ENCODE measurements at places on chromosomes 4 and X.

GRCh38 chr4:10482913-10483312 is 25.7 kb upstream of the ZNF518B start:
- DNase-seq: no peak

GRCh38 chr4:7759635-7760034 is 180.0 kb downstream of the AFAP1 start:
- no peak for DNase-seq

GRCh38 chr4:138645289-138645688 is 370.3 kb upstream of the NOCT start:
- no peak for DNase-seq

GRCh38 chrX:107547621-107548020 is 80.7 kb upstream of the PRPS1 start:
- no peak for DNase-seq

- DNase-seq: no peak
Observed at GRCh38 chr4:110287130-110287529, 88.7 kb upstream of the ELOVL6 start.

DNA sequence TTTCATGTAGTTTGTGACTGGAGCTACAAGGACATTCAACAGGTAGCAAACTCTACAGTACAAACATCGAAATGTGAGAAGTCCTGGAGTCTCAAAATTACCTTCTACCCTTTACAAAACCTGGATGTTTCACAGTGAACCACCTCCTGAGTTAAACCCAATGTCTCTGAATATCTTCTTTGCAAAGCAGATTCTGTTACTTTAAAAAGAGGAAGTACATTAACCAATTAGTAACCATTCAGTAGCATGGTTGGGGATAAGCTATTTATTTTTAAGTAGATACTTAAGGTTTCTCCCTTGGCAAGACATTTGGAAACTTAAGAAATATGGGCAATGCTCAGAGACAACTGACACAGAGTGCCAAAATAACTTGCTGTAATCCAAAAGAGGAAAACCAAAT is 371.9 kb upstream of the NWD2 start:
- DNase-seq: no peak

- no peak for DNase-seq
Observed at GRCh38 chr4:108628411-108628810, 8.0 kb downstream of the RPL34 start.

- no peak for DNase-seq
Observed at GRCh38 chr4:89230271-89230670, 77.3 kb downstream of the GPRIN3 start.

DNA sequence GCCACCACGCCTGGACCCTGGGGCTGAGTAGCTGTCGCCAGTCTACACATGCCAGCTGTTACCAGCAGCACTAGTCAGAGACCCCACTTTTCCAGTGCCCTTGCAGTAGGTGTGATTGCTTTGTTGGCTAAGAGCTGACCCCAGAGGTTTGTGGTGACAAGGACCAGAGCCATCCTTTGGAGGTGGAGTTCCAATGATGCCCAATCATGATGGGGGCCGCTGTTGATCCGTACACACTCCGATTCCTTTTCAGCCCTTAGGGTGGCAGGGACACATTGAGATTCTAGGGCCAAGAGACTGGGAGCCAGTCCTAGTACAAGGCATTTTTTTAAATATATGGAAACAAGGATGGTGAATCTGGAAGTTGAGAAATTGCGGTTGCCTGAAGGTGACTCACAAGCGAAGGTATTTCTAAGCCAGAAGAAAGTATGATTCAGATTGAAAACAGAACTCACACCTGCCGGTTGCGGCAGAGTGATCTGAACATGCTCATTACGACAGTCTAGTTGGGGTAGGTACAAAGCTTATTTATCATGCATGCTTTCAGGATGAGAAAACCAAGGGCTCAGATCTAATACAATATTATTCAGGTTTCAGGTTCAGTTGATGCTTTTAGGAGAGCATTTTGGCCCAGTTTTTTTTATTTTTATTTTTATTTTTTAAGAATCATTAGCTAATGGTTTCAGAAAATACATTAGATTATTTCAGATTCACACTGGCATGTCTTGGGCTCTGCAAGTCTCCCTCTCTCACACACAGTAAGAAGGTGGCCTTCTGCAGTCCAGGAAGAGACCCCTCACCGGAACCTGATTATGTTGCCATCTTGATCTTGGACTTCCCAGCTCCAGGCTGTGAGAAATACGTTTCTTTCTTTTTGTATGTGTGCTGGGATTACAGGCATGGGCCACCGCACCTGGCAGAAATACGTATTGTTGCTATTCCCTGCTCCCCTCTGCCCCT is 43.4 kb downstream of the SHROOM2 start:
- DNase-seq: peak; percentile 43

- DNase-seq: no peak
Observed at GRCh38 chr4:159358226-159358625, 255.3 kb downstream of the RAPGEF2 start.

DNA sequence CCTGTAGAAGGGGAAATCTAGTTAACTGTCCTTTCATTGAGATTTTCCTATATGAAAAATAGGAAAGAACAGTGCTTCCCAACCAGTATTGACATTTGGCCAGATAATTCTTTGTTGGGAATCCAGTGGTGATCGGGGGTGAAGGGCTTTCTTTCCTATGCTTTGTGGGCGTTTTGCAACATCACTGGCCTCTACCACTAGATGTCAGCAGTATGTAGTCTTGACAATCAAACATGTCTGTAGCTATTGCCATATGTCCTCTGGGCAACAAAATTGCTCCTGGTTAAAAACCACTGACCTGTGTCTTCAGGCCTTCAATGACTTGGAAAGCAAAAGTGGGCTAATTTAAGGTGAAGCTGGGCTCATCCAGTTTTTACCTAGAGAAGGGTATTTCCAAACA is 658.5 kb downstream of the DACH2 start:
- DNase-seq: no peak

- no peak for DNase-seq
Observed at GRCh38 chr4:169658975-169659715, 38.8 kb downstream of the CLCN3 start.

DNA sequence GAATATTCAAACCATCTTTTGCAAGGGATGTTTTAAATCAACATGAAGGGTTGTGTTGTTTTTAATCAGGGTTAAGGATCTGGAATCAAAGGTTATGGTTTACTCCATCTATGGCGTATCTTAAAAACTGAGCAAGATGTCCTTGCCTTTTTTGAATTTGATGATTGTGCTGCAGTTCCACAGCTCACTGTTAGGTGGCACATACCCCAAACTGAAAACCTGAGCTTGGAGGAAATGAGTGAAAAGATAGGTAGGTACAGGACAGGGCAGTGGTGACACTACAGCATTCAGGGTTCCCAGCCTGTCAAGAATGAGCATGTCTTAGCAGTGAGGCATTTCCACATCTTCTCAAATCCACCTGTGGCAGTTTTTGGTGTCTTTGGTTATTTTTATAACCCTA is 13.1 kb upstream of the EOLA1 start:
- DNase-seq: no peak

DNA sequence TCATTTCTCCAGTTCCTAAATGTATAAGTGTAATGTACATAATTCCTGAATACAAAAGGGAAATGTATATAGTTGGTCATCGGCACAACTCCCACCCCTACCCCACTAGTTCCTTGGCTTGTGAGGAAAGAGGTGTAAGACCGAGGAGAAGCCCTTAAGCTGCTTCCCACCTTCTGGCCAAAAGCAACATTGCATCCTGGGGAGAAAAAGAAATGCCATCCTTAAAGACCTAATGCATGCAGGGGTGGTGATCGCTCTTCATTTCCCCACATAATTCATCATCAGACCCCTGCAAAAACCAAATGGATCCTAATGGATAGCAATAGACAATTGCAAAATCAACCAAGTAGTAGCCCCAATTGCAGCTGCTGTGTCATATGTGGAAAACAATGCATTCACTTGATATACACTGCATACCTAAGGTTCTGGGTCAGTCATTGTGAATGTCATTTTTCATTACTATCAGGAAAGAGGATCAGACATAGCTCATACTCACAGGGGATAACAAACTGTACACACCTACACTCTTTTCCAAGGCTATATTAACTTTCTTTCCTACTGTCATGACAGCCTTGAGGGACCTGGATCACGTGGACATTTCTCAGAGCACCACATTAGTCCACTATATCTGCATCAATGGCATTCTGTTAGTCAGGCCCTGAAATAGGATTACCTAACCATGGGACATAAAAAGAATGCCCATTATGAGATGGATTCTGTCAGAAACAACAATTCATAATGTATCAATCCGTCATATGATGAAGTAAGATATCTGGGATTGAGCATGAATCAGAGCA is 31.7 kb upstream of the NFXL1 start:
- DNase-seq: no peak

DNA sequence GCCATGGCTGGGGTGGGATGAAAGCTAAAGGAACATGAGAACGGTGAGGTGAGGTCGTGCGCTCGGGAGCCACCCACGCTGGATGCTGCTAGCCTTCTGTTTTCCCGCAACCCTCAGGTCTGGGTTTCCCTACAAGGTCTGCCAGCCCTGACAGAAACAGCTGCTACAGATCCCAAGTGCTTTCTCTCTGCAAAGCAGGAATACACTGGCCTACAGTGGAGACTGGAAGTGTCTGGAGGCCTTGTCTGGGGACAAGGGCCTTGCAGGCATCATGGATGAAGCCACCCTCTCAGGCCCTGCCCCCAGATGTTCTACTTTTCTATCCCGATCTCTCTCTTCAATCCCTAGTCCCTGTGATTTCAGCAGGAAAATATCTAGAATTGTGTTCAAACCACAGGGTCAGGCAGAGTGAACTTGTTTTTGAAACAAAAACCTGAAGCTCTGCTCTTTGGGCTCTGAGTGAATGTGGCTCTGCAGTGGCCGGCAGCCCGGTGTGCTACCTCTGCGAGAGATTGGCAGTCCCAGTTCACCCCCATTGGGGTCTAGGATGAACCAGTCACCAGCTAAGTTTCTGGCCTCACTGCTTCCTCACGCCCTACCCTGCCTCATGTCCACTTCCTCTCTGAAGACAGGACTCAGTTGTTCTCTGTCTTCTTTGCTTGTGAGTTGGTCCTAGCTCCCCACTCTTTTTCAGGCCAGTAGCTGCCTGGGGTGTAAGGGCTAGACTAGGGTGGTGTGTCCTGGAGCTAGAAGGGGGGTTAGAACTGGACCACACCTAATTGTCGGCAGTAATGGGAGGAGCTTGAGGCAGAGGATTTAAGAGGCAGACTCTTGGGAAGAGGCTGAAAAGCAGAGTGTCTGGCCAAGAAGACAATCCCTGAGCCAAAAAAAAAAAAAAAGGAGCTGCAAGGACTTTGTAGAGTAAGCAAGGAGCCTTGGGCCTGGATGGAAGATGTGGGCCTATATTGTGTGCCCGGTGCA is 89.6 kb downstream of the RTL5 start:
- DNase-seq: no peak

DNA sequence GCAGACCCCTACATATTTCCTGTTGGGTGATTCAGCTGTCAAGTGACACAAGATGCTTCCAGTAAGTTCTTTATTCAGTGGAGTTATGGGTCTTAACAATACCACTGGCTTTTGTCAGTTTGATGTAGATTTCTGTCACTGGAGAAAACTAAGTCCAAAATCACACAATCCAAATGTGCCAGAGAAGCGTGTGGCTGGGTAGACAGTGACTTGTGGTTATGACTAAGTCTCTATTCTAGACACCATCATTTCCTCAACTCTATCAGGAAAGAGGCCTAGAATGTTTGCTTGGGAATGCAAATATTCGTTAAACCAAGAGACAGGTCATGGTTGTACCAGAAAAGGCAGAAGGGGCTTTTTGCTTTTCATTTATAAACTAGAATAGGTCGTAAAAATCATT is 54.4 kb upstream of the HS3ST1 start:
- no peak for DNase-seq

DNA sequence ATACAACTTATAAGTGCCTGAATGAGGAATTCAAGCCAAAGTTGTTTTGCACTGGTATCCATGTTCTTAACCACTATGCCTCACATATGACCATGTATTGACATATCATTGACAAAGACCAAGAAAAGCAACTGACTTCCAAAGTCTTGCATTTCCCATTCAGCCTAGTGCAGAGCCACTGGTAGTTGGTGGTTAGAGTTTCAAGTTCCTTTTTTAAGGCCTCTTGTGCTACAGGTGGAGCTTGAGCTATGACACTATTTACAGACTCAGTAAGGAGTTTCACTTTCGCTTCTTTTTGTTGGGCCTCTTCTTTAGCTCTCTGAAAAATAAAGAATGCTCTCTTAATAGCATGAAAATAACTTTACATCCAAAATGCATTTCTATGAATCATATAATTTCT is 763.0 kb downstream of the DMD start:
- peak; percentile 70 for DNase-seq

DNA sequence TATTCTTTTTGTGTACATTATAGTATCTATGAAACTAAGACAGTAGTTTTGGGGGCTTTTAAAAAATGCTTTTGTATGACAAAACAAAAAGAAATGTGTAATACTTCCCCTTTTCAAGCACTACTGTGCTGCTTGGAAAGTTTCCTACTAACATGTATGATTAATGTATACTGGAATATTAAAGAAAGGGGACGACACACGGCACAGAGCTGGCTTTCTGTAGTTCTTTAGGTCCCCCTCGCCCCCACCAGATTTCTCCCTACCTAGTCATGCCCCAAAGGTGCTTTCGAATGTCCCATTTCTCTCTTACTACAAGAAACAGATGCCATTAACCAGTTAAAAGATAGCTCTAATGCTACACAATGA is 1.6 kb upstream of the AP1S2 start:
- no peak for DNase-seq

DNA sequence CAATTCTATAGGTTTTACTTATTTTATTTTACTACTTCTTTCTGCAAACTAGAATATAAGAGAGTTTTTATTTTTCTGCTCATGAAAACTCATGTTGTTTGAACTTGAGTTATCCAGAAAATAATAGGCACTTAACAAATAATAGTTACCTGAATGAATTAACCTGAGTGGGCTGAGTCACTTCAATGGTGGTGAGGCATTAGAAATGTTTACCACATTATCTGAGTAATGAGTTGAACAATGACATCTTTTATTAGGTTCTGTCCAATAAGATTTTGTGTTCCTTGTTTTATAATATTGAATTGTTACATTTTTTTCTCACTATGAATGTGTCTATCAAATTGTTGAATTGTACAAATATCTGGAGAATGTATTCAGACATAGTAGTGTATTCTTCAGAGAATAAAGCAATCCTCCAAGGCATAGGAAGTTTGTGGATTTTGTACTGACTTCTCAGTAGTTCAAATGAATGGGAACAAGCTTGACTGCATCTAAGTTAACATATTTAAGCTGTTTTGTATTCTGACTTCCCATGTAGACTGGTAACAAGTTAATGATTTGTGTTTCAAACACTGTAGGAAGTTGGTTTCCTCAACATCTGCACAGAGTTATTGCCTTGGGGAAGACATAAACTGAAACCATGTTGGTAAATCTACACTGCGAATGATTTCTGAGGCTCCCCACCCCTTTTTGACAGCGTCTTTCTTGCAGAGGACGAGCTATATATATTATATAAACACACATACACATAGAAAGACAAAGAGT is 1808.9 kb upstream of the TENM3 start:
- DNase-seq: no peak

DNA sequence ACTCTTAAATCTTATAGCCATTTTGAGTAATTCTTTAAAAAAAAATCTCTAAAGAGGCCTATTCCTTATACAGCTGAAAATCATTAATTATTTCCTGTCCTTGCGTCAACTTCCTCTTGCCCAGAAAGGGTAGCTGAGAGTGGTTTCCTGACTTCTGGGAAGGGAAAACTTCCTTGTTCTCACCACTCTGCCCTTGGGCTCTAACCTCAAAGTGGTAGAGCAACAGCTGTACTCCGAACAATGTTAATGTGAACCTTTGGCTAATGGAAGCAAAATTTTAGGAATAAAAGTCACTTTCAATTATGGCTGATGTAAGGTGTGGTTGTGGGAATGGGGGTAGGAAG is 15.3 kb downstream of the KLHL2 start:
- peak; percentile 68 for DNase-seq

All from T-helper 1 cell (primary cell).